ENCODE measurements at places on chromosomes 13 and 19.

- no peak for DNase-seq
Measured at GRCh38 chr19:49398931-49399330, 10.9 kb downstream of the KASH5 start.

GRCh38 chr13:113001241-113002140, 32.5 kb downstream of the MCF2L start:
- DNase-seq, result peak; percentile 71

DNA sequence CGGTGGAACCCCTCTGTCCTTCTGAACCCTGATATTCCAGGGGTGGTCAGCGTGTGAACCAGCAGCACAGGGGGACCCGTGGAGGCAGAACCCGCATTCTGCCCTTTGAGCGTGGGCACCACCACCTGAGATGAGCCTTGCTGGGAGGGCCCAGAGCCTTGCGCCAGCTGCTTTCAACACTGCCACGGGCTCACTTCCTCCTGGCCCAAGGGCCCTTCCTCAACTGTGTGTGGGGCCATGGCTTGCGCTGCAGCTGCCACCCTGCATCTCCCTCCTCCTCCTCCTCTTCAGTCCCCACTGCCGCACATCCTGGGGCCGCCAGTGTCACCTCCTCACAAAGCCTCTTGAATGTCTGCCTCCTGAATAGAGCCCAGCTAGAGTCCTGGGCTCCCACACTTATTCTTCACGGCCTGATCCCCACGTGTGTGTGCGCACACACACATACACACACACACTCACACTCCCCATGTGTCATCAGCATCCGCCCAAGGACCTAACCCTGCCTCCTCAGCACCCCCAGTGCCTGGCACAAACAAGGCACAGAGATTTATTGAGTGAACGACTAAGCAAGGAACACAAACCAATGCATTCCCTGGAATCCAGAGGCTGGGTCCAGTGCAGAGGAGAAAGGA, 26.9 kb upstream of the TMEM160 start:
- no peak for DNase-seq

- no peak for DNase-seq
Measured at GRCh38 chr19:50322234-50322633, 6.9 kb downstream of the KCNC3 start.

DNA sequence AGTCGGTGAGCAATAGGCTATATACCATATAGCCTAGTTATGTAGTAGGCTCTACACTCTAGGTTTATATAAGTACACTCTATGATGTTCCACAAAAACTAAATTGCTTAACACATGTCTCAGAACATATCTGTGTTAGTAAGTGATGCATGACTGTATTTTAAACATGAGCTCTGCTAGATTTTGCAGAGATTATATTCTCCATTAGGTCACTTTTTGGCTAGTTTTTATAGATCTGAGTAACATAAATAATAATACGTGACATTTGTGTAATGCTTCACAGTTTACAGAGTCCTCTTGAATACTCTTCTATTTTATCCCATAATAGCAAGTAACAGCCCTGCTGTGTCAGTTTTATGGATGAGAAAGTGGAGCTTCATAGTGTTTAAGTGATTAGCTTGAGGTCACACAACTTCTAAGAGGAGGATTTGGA, 47.8 kb downstream of the NDFIP2 start:
- DNase-seq, result no peak

DNA sequence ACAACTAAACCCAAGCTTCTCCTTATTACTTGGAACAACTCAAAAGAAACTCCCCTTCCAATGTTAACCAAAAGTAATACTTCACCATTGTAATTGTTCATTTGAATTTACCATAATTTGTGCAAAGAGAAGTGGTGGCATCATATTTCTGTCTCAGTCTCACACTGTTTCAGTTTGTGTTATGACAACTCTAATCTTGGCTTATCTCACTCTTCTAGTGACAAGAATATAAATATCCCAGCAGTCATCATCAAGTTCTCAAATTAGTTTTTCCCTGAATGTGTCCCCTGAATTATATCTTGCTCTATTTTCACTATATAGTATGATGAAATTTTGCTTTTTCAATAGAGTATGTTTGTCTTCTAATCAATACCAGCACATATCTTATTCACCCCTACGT, 681.4 kb upstream of the PRR20A start:
- DNase-seq, result no peak

- no peak for DNase-seq
Measured at GRCh38 chr13:69603144-69603853, 504.3 kb upstream of the ATXN8OS start.

- peak; percentile 42 for DNase-seq
Measured at GRCh38 chr13:90591927-90592268, 755.6 kb upstream of the MIR17HG start.

DNA sequence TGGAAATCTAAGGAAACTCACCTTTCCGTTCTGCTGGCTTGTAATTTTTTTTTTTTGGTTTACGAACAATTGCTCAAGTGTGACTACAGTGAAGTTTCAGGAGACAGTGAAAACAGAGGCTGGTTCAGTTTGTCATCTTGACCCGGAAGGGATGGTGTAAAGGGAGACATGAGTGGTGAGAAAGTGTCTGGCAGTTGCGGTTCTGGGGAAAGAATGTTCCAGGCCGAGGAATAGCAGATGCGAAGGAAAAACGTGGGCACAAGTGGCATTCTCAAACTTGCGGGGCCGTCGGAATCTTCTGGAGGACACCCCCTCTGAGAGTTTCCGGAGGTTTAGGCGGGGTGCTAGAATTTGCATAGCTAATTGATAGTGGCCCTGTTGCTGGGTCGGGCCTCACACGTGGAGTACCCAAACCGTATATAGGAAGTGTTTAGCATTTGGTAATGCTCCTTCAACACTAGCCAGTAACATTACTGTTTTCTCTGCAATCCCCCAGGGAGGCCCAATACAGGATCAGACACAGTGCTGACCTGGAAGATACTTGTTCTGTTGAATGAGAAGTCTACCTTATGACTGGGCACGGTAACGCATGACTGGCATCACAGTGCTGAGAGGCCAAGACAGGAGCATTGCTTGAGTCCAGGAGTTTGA, 2.8 kb upstream of the TNFSF9 start:
- DNase-seq, result no peak

- no peak for DNase-seq
Measured at GRCh38 chr13:79447141-79447540, 33.8 kb upstream of the NDFIP2 start.

GRCh38 chr13:33052506-33053280, 36.5 kb downstream of the KL start:
- DNase-seq, result no peak

- no peak for DNase-seq
Measured at GRCh38 chr19:11563532-11563931, 4.5 kb upstream of the ELOF1 start.

DNA sequence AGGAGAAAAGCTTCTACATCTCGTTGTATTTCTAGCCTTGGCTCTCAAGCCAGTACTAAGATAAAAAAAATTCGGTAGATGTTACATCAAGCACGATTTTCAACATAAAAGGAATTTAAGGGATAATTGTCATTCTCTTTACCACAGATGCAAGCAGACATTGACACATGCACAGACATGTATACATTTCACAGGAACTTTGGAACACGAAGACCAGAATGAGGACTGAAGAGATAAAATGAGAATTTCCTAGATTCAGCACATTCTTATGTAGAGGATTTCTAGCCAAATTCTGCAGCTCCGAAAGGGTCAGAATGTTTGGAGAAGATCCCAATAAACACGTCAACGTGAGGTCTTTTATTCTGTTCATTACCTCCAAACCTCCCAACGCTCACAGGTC, 284.5 kb upstream of the ARGLU1 start:
- DNase-seq, result no peak

DNA sequence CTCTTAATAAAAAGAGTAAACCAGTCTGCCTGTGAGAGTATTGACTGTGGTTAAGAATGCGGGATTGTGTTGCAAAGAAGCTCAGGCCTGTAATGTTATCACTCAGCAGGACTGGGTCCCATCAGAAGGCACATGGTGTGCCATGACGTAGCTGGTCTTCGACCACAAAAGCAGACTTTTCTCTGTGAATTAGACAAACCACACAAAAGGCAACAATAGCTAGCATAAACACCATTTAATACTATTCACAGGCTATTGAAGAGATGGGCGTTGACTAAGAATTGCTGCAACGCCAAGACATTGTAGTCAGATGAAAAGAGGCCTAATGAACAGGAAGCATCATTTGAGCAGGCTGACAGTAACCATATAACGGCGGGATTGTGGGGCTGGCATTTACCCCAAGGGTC, 235.6 kb upstream of the SOX21 start:
- DNase-seq, result peak; percentile 44

- DNase-seq, result no peak
Measured at GRCh38 chr19:19021115-19021514, 12.2 kb downstream of the SUGP2 start.

DNA sequence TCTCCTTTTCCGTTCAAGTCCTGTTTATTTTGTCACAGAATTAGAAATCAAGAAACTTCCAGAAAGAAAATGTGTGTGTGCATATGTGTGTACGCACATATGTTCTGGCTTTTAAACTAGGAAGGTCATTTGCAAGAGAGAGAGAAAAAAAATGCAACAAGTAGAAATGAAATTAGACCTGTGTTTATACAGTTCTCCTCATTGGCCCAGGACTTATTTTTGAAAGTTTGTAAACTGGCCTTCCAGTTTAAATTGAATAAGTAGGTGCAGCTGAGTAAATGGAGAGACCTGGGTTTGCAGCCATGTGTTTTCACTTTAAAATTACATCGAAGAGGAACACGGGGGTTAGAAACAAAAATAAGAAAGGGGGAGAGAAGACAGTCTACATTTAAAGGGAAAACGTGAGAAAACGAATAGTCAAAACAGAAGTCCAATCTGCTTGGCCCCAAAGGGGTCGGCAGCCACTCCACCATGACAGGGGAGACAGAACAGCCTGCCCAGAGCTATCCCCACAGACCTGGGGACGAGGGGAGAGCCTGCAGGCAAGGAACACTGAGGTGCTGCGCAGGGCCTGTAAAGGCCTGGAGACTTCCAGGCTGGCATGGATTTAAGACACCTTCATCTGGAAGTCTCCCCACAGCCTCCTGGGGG, 216.8 kb upstream of the MAB21L1 start:
- no peak for DNase-seq

DNA sequence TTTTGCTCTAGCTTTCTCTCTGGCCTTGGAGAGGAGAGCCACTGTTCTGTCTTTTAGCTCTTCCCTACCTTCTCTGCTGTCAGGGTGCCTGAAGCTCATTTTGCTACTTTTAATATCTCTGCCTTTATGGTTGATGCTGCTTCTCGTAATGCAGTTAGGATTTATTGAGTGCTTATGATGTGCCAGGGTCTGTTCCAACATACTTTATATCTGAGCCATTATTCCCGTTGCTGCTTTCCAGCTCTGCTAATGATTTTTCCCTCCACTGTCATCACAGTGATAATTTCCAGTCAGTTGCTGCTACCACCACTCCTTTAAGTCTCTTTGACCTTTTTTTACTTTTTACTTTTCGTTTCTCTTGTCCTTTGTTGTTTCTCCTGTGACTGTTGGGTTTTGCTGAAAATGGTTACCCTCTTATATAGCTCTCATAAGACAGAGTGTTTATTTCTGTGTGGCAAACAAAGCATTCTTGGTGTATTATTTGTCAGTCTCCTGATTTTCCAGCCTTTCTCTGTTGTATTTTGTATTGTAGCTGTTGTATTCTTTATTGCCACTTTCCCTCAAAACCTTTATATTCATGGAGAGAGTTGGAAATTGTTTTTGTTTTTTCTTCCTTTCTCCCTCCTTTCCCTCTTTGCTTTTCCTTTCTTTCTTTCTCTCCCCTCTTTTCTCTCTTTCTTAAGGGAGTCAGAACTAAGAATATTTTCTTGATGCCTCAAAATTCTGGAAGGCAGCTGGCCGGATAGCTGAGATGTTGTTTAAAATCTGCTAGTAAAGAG, 37.4 kb downstream of the COG6 start:
- DNase-seq, result no peak

DNA sequence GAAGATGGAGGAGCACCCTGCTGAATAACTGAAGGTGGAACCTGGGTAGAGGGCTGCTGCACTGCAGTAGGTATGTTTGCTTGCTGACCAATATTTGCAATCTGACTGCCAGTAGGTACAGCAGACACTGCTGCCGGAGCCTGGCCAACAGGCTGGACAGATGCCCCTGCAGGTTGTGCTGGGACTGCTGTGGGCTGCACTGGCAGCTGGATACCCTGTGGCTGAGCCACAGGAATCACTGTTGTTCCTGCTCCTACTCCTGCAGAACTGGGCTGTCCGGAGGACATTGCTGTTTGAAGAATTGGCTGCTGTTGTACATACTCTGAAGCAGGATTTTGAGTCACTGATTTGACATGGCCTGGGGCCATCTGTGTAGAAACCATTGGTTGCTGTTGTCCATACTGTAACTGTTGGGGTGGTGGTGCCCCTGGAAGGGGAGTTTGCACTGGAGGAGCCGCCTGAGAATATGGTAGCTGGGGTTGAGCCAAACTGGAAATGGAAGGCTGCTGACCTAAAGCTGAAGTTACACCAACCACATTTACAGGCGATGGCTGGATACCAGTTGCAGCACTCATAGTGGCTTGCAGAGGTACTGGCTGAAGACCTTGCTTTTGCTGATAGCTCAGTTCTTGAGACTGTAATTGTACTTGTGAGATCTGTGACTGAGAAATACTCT, 2.2 kb downstream of the TSC22D1 start:
- peak; percentile 55 for DNase-seq
